Fibroblast of skin of right quadriceps (primary cell): ENCODE measurements at places on chromosomes 11 and 22.

DNA sequence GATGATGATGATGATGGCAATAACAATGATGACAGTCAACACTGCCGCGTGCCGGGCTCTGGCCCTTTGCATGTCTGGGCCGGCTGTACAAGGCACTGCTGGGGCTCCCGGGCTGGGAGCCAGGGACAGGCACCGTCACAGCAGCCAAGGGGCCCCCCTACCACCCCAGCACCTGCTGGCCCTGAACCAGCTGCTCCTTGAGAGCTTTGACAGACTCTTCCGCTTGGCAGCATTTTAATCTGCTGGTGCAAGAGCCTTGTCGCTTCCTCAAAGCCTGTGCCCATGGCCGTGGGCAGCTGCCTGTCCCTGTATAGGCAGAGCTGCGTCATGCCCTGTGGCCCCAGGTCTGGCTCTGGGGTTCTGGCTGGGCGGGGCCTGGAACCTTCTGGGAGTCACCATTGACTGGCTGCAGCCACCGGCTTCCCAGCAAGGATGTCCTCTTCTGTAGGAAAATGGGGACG is 12.9 kb upstream of the MUC6 start:
- DNase-seq = no peak

- peak; percentile 51 for DNase-seq
Measured at GRCh38 chr11:67158221-67158620, 39.2 kb downstream of the KDM2A start.

DNA sequence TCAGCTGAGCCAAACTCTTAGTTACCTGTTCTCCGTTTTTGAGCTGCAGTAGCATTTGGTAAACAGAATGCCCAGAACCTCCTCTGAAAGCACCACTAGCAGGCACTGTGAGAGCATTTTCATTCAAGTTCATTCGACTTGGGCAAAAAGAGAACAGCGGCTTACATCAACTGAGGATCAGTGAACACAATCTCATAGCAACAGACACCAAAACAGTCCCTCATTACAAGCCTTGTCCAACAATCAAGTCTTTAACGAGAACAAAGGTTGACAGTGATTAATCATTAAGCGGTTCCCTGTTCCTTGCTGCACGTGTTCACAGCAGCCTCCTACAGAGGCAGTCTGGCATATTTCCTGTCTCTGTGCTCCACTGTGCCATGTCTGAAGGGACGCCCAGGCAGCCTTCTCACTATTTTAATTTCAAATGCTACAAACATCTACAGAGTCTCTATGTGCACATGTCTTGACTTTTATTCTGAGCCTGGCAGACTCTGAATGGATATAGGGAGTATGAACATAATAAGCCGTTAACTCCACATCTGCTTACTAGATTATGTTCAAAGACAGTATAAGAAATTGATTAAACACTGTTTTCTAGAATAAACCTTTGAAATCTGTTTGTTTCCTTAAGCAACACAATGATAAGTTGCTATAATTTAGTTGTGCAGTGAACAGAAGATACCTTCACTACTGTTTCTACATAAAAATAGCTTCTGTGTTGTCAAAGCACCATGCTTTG is 88.3 kb upstream of the MTMR2 start:
- peak; percentile 79 for DNase-seq

DNA sequence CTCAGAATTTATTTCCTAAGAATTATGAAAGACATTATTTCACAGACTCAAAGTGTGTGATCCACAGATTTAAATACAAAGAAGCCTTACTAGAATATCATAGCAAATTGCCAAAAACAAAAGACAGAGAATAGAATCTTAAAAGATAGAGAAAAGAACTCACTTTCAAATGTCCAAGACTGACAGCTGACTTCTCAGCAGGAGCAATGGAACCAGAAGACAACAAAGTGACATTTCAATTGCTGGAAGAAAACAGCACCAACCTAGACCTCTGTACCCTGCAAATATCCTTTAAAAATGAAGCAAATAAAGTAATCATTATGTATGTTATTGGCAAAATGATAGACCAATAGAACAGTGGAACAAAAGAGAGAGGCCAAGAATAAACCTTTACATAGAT is 109.2 kb downstream of the TTC17 start:
- DNase-seq = no peak

- no peak for DNase-seq
Measured at GRCh38 chr22:30371981-30372380, 15.2 kb downstream of the CCDC157 start.

GRCh38 chr11:46944356-46945075 is 8.0 kb downstream of the CSTPP1 start:
- no peak for DNase-seq

GRCh38 chr11:30015725-30016412 is 961 bp downstream of the KCNA4 start:
- DNase-seq = no peak

DNA sequence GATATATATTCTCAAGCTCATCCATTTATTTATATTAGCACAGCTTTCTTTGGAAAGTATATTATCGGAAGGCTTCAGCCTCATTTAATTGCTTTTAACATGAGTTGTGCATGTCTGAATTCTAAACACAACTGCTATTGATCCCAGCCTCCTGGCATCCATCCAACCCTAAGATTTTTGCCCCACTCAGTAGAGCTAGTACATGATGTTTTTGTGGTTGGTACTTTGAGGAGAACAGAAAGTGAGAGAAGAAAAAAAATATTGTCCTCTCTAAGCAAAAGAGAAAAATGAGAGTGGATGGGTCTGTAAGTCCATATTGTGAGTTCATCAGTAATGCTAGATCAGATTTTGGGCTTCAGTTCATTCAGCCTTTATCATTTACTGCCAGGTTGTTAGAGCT is 198.7 kb downstream of the DDX10 start:
- no peak for DNase-seq

DNA sequence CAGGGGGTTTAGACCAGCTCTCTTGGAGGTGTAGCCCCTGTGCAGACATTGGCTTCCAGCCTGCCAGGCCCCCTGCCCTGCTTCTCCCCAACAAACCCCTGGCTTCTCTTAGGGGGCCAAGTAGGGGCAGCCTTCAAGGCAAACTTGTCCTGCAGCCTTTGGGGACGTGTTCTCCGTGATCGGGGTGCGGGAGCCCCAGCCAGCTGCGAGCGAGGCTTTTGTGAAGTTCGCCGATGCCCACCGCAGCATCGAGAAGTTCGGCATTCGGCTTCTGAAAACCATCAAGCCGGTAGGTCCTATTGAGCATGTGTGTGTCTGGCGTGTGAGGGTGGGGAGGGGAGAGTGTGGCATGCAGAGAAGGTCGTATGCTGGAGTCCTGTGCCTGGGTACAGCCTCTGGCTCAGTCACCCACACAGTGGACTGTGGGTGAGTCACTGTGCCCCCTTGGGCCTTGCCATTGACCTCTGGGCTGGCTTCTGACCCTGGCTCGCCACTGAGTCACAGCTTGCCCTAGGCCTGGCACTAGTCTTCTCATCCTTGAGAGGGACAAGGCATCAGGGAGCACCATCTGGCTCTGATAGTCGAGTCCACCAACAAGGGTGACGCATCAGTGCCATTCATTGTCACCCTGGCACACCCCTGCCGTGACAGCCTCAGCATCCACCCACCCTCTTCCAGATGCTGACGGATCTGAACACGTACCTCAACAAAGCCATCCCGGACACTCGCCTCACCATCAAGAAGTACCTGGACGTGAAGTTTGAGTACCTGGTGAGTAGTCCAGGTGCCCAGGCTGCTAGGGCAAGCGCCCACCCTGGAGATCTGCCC is 11.4 kb downstream of the SLC16A8 start:
- no peak for DNase-seq

GRCh38 chr11:102573851-102574250 is 43.3 kb upstream of the MMP7 start:
- peak; percentile 18 for DNase-seq

DNA sequence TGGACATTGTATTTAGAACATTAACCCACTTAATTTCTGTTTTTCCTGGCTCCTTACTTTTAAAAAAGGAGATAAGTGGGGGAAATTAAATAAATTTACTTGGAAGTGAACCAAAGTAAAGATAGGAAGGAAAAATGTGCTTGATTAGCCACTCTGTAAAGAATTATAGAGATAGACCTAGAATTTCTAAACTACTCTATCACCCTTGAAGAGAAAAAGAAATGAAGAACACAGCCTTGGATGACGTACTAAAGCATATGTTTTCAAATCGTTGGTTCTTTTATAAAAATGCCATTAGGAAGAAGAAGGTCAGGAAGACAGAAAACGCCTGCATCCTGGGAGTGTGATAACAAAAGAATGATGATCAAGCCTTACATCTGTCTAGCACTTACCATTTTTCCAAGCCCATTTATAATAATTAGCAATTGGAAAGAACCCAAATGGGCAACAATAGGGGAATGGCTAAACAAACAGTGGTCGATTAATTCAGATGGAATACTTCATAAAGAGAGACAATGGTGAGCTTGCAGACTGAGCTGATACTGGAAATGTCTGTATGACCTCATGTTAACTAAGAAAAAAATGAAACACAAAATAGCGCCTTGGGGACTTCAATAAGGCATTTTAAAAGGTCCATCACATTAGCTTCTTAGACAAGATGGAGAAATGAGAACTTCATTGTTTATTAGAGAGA is 81.0 kb upstream of the LRRC55 start:
- no peak for DNase-seq

GRCh38 chr11:115193914-115194801 is 310.1 kb downstream of the CADM1 start:
- peak; percentile 36 for DNase-seq

GRCh38 chr11:129446572-129446971 is 70.9 kb downstream of the BARX2 start:
- DNase-seq = no peak

GRCh38 chr11:73597336-73597955 is 466 bp downstream of the FAM168A start:
- DNase-seq = no peak

- no peak for DNase-seq
Measured at GRCh38 chr11:95072948-95073347, 6.2 kb downstream of the SRSF8 start.
